ENCODE measurements at places on chromosomes 1 and 21. TPM values are rescaled to one million over a fixed set of nuclear protein-coding genes. Genes with fewer than 3 reads are reported as not detected.
A peak's percentile ranks its signal among the peaks of the same experiment; 100 is the strongest.

The RHD gene
- total RNA-seq: 0.11 TPM

The CTSE gene
- total RNA-seq: not detected

- no peaks in the 10 kb centered on the region for H3K27me3 ChIP-seq
- peak; percentile 75 for ATAC-seq
- H3K4me3 ChIP-seq: peak overlapping the region; percentile 56
- peaks cover 61% of the 10 kb centered on the region for H3K4me1 ChIP-seq
These were observed 12.1 kb downstream of the LRRC8B start for GRCh38 chr1:89536555-89537341.

- H3K4me3 ChIP-seq: peak overlapping the region; percentile 92
- H3K27ac ChIP-seq: peak overlapping the region; percentile 95
- no peak for ATAC-seq
- H3K36me3 ChIP-seq: peaks cover 12% of the 10 kb centered on the region
- peaks cover 22% of the 10 kb centered on the region for H3K4me1 ChIP-seq
These were observed 111.8 kb upstream of the NBPF11 start for GRCh38 chr1:148263906-148264255.

DNA sequence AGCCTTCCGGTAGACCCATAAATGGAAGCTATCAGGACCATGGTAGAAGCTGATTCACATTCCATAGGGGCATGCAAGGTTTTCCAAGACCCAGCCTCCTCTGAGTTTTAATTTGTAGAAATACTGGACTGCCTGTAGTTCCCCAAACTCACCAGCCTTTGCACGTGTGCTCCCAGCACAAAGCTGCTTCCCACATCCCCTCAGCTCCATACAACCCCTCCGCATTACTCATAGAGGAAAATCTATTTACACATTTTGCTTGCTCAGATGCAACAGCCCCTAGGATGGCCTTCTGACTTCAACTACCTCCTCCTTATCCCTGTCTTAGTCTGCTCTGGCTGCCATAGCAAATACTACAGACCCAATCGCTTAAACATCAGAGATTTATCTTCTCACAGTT, 336.2 kb downstream of the SETD4 start:
- no peak for ATAC-seq
- no peak overlapping the region for H3K4me3 ChIP-seq
- no peak overlapping the region for H3K27ac ChIP-seq
- peaks cover 38% of the 10 kb centered on the region for H3K27me3 ChIP-seq
- H3K36me3 ChIP-seq: no peaks in the 10 kb centered on the region

DNA sequence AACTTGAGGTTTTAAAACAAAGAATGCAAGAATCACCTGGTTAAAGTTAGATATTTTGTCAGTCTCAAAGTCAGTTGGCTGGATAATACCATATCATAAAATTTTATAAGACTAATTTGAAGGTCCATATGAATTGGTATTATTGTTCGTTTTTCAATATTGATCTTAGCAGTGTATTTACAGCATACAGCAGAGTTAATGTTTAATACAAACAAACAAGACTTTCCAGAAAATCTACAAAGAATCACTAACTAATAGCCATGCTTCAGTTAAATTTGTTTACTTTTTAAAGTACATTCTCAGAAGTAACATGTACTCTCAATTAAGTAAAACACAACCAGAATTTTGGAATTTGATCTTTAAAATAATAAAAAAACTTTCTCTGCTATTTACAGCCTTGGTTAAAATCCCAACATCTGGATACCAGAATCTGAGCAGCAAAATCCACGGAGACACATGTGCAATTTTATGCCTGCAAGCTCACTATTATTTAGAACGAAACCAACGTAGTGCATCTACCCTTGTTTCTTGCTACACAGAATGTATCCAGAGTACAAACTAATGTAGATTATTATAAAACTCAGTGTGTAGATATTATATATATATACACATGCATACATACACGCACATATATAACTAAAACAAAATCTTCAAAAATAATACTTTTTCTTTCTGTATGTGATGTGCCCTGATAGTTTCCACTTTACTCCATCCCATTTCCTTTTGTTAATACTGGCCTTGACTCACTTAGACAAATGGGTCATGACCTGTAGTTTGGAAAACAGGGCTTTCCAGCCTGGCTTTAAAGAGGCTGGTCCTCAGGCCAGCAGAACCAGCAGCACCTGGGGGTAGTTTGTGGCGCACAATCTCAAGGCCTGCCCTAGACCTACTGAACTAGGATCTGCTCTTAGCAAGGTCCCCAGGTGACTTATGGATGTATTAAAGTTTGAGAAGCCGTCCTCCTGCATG, 63.6 kb upstream of the ERG start:
- no peak for ATAC-seq
- H3K4me1 ChIP-seq: no peaks in the 10 kb centered on the region
- peaks cover 16% of the 10 kb centered on the region for H3K27me3 ChIP-seq
- H3K36me3 ChIP-seq: no peaks in the 10 kb centered on the region
- no peak overlapping the region for H3K4me3 ChIP-seq

The KIAA0040 gene
- 34.8 TPM for total RNA-seq

The CD101 gene
- total RNA-seq: 2.1 TPM

GRCh38 chr1:34656731-34657130, 98.1 kb upstream of the GJB5 start:
- H3K4me1 ChIP-seq: no peaks in the 10 kb centered on the region
- no peak for ATAC-seq
- H3K27ac ChIP-seq: no peak overlapping the region
- H3K27me3 ChIP-seq: peaks cover 19% of the 10 kb centered on the region

DNA sequence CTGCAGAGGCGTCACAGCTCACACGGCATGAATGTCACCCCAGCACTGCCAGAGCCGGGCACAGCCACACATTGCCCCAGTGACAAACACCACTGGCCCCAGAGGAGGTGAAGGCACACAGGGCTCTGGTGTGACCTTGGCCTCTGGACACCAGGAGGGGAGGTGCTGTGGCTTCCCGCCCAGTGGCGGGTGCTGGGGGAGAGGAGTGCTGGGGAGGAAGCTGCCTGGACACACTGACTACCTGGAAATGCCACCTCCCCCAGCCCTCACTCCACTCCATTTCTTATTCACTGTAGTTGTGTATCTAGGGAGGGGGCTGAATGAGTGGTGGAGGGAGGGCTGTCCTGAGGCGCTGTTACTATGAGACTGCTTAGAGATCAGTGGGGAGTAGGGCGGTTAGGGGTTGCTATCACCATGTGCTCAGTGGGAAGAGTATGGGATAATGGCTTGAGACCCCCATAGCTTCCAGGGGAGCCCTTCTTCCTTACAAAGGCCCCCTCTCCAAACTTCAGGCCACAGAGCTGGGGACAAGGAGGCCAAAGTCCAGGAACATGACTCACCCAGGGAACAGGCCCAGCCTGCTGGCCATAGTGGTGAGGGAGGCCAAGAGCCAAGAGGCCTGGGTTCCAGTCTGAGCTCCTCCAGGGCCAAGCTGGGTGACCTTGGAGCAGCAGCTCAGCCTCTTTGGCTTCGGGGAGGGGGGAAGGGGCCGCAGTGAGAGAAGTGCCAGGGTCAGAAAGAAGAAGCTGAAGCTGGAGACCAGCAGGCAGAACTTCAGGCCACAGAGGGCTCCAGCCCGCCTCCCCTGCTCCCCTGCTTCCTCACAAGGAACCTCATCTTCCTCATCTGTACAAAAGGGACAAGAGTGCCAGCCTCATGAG, 40.1 kb downstream of the AHDC1 start:
- peaks cover 20% of the 10 kb centered on the region for H3K4me1 ChIP-seq
- H3K4me3 ChIP-seq: no peak overlapping the region
- H3K27me3 ChIP-seq: no peaks in the 10 kb centered on the region
- H3K36me3 ChIP-seq: no peaks in the 10 kb centered on the region
- no peak overlapping the region for H3K27ac ChIP-seq

GRCh38 chr1:226404063-226404903, 3.6 kb downstream of the PARP1 start:
- H3K27ac ChIP-seq: peak overlapping the region; percentile 85
- no peak for ATAC-seq
- H3K4me1 ChIP-seq: peaks cover 27% of the 10 kb centered on the region
